ENCODE measurements at places on chromosomes 12 and 14.

DNA sequence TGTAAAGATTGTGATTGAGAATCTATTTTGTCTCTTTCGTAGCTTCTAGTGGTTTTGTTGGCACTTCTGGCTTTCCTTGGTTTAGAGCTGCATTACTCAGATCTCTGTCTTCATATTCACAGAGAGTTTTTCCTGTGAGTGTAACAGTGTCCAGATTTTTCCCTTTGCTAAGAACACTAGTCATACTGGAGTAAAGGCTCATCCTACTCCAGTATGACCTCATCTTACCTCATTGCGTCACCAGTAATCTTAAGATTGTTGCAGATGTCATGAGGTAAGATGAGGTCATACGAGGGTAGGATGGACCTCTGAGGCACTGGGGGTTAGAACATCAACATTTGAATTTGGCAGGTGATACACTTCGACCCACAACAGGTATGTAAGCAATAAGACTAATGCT is 461.2 kb downstream of the FLRT2 start:
- no peak for DNase-seq

GRCh38 chr14:60092526-60092920 is 800 bp downstream of the PCNX4 start:
- no peak for DNase-seq

DNA sequence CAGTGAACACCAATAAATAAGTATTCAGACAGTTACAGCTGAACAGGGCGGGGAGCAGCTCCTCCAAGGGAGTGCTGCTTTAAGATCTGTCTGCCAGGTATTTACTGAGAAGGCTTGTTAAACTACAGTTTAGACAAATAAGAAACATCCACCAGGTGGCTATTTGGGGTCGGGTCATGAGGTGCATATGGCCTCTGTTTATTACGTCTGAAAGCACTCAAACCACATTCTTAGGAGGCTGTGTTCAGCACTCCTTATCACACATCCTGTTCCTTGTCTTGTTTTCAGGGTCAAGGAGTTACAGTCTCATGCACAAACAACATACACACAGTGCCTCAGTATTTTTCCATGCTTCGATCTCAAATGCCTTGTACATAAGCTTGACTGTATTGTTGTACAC is 78.8 kb downstream of the KCNMB4 start:
- no peak for DNase-seq

DNA sequence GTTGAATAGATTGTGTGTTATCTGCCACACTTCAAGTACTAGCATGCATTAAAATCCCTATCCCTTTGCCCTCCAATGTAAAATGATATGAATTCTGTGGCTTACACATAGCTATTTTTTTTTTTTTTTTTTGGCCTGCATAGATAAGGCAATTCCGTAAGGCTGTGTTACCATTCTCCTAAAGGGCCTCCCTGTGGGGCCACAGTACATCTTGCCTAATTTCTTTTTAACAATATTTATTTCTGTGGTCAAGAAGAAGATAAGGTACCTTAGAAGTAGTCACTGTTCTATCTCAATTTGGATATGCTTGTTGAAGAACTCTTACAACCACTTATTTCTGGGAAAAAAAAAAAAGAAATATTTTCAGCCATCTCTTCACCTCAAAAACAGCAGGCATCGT is 19.8 kb downstream of the FLRT2 start:
- DNase-seq, result no peak

DNA sequence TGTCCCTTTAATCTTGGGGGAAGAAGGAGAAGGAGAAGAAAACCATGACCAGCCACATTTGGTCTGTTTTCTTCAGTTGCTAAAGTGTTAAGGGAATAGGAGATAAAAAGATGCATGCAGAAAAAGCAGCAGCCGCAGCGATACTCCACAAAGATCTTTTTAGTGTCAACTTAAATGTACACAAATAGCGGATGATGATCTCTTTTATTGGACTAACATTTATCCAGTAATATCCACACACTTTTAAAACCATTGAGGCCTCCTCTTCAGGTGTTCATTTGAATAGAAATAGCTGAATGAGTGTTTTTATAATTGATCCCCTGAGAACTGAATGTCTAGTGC is 83.5 kb downstream of the PAPOLA start:
- no peak for DNase-seq

DNA sequence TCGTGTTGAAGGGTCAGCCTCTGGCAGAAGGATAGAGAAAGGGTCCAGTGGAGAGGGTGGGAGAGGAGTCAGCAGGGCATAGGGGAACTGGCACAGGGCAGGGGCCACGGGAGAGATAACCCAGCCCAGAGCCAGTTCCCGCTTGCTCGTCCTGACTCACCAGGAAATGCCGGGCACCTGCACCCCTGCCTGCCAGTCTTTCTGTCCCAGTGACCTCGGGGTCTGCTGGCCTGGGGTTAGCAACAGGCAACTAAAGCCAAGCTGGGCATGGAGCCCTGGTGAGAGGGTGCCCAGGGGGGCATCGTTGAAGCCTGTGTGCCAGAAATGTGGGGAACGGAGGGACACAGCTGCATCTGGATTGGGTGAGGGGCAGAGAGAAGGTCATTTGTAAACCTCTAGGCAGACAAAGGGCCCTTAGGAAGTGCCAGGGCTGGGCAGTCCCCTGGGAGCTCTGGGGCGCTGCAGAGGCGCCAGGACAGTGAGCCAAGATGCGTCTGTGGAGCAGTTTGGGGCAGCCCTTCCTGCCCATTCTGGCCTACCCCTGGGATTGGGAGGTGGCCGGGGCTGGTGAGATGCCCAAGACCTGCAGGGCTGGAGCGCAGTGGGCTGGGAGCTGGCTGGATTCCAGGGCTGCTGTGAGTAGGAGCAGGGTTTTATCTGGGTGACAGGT is 5.5 kb downstream of the TNFAIP2 start:
- DNase-seq, result no peak

- DNase-seq, result no peak
These were observed 1.5 kb upstream of the KCNH3 start for GRCh38 chr12:49537231-49537751.

GRCh38 chr14:101077481-101078074 is 174.1 kb upstream of the RTL1 start:
- peak; percentile 12 for DNase-seq

- DNase-seq, result no peak
These were observed 1.7 kb downstream of the NDRG2 start for GRCh38 chr14:21023174-21023573.

DNA sequence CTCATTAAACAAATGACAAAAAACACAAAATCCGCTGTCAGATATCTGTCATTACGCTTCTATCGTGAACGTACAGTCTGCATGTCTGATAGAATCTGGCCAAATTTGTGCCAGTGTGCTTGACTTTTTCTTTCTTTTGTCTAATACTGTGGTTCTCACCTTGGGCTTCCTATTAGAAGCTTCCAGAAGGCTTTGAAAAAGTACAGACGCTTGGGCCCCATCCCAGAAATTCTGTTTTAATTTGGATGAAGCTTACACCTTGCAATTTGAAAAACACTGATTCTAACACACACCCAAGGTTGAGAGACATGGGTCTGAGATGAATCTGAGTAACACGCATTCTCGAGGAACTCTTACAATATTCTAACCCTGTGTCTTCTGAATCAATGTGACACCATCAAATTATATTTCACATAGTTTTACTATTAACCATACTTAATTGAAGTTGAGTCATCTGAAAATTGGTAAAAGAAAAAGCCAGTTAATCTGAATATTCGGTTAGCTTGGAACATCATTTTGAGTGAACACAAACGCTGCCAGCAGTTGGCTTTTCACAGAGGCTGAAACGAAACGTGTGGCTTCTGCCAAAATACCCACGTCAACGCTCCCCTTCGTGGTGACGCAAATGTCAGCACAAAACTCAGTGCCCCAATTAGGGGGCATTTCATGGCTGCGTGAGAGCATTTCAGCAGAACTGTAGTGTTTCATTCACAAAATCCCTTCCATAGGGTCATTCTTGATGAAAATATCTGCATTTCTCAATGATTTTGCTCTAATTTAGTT is 420.5 kb downstream of the TMEM132D start:
- no peak for DNase-seq

GRCh38 chr14:100955201-100955600 is 51.7 kb upstream of the RTL1 start:
- no peak for DNase-seq
